Activated CD4-positive, alpha-beta T cell treated with anti-CD3 and anti-CD28 coated beads for 1 hour (primary cell): ENCODE measurements at places on chromosomes 5 and 9.

- DNase-seq: no peak
Measured at GRCh38 chr5:28165096-28165495, 1126.7 kb upstream of the CDH9 start.

DNA sequence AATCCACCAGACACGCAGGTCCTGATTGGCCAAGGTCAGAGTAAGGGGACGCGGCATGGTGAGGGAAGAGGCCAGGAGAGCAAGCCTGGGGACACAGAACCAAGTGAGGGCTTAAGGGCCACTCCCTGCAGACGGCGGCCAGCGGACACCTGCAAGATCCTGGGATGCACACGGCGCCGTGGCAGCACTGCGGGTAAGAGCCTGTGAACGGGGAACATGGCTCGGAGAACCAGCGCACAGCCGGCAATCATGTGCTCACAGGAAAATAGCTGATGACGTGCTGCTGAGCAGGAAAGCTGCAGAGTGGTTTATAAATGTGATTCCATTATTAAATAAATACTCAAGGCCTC, 27.0 kb upstream of the NSMF start:
- DNase-seq: no peak

- no peak for DNase-seq
Measured at GRCh38 chr5:5480481-5481111, 58.1 kb downstream of the ICE1 start.

DNA sequence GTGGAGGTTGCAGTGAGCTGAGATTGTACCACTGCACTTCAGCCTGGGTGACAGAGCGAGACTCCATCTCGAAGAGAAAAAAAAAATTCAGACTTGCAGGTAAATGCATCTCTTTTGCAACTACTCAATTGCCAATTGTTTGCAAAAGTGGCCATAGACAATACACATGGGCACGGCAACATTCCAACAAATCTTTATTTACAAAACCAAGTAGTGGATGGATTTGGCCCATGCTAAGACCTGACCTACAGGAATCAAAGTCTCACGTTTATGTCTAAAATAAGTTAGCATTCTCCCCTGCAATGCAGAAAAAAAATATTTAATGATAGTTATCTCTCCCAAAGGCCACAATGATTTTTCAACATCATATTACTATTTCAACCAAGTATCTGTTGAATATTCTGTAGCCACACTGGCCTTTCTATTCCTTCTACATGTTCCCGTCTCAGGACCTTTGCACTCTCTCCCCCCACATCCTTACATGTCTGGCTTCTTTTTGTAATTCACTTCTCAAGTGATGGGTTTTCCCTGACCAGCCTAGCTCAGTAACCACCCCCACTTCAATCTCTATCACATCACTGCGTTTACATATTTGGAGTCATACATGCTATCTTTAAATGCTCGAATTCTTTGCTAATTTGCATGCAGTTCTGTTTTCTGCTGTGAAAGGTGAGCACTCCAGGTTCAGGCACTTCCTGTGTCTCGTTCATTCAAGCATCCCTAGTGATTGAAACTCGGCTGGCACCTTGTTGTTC, 54.2 kb downstream of the FNBP1 start:
- no peak for DNase-seq

- DNase-seq: no peak
Measured at GRCh38 chr9:95096807-95097206, 220.7 kb downstream of the FANCC start.

- DNase-seq: no peak
Measured at GRCh38 chr5:79499640-79500273, 14.2 kb downstream of the HOMER1 start.

- DNase-seq: no peak
Measured at GRCh38 chr5:155872629-155873220, 454.2 kb upstream of the SGCD start.

DNA sequence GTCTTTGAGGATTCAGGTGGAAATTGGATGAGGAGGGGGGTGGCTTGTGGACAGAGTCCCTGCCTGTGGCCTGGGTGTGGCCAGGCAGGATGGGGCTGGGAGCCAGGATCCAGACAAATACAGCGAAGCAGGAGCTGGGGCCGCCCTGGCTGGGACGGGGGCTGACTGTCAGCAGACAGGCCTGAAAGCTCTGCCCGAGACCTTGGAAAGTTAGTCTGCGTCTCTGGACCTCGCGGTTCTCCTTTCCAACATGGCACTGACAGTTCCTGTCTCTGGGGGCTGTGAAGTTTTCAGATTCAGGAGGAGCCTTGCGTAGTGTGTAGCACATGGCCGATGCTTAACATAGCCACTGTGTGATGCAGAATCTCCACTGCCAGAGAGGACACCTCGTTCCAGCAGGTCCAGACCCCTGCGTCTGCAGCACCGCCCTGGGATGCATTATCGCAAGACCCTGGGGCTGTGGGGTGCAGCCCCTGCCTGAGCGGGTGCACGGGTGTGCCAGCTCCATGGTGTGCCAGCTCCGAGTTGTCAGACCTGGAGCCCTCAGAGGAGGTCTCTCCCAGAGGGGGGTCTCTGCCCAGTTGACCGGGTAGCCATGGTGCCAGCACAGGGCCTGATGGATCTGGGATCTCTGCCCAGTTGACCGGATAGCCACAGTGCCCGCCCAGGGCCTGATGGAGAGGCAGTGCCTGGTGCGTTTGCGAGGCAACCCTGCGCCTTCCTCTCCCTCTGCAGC, 89.3 kb downstream of the COL5A1 start:
- DNase-seq: no peak
